ENCODE measurements at places on chromosomes 16 and 17.
A peak's percentile ranks its signal among the peaks of the same experiment; 100 is the strongest.

DNA sequence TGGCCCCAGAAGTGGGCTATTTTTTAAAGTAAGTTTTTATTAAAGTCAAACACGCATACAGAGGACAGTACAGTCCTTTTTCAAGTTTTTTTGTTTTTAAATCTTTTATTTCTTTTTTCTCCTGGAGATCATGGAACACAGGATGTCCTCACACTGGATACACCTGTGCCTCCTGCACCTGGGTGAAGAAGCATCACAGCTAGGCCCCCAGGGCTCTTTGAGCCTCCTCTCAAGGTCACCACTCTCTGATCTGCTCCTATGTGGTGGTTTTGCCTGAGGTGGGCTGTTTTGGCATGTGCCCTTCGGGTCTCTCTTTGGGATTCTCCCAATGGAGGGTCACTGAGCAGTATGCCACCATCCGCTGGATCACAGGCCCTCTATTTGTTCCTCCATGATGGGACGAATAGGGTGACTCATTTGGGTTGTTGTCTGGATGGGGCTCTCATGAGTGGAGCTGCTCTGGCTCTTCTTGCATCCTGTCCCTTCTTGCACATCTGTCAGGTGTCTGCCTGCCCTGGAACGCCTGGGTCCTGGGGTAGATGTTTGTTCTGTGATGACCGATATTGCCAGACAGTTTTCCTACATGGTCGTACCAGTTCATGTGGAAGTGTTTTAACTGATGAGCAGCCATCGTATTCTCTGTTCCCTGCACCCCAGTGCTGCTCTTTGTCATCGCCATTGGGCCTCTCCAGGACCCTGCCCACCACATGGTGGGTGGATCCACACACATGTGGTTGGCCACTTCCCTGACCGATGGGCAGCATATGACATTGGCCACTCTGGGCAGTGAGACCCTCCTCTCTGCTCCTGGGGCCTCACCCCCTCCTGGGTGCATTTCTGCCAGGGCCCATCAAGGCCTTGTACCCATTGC, 55.2 kb upstream of the MED9 start:
- no peaks in the 10 kb centered on the region for H3K36me3 ChIP-seq
- H3K4me3 ChIP-seq: no peak overlapping the region
- H3K4me1 ChIP-seq: no peaks in the 10 kb centered on the region

- no peaks in the 10 kb centered on the region for H3K4me1 ChIP-seq
- peaks cover 23% of the 10 kb centered on the region for H3K27me3 ChIP-seq
- no peak overlapping the region for H3K4me3 ChIP-seq
- no peaks in the 10 kb centered on the region for H3K36me3 ChIP-seq
Observed at GRCh38 chr17:15157051-15157450, 108.1 kb downstream of the PMP22 start.

GRCh38 chr17:57876023-57876865, 26.4 kb upstream of the MRPS23 start:
- peak overlapping the region; percentile 45 for H3K4me3 ChIP-seq
- H3K27me3 ChIP-seq: no peaks in the 10 kb centered on the region
- peaks cover 31% of the 10 kb centered on the region for H3K36me3 ChIP-seq
- H3K4me1 ChIP-seq: peaks cover 78% of the 10 kb centered on the region
- H3K27ac ChIP-seq: peak overlapping the region; percentile 68

GRCh38 chr16:55825115-55825728, 7.7 kb downstream of the CES1 start:
- H3K4me3 ChIP-seq: no peak overlapping the region
- H3K27ac ChIP-seq: no peak overlapping the region
- DNase-seq: no peak
- no peaks in the 10 kb centered on the region for H3K4me1 ChIP-seq

DNA sequence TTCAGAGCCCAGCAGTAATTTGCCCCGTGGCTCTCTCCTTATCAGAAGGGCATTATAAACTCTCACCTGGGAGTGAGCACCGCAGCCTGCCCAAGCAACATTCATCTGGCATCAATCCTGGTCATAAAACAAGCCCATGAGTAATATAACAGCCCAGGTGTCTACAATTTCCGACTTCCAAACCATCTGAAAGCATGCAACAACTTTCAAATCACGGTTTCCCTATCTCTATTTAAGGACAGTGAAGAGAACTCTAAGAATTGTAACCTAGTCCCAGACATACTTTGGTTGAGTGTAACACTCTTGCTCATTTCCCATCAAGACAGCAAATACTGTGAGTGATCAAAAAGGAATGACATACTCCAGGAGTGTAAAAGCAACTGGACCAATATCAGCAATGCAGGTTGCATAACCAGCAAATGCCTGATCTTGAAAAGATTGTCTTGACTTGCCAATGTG, 487.4 kb upstream of the SOX9 start:
- DNase-seq: peak; percentile 59
- H3K27me3 ChIP-seq: no peaks in the 10 kb centered on the region
- no peaks in the 10 kb centered on the region for H3K36me3 ChIP-seq
- H3K4me1 ChIP-seq: peaks cover 51% of the 10 kb centered on the region

- DNase-seq: no peak
- no peaks in the 10 kb centered on the region for H3K36me3 ChIP-seq
- H3K4me3 ChIP-seq: no peak overlapping the region
- H3K4me1 ChIP-seq: peaks cover under 1% of the 10 kb centered on the region
- no peaks in the 10 kb centered on the region for H3K27me3 ChIP-seq
- no peak overlapping the region for H3K27ac ChIP-seq
Observed at GRCh38 chr16:50301626-50302471, 35.5 kb downstream of the ADCY7 start.

- peaks cover 4% of the 10 kb centered on the region for H3K4me1 ChIP-seq
- no peak overlapping the region for H3K27ac ChIP-seq
- DNase-seq: no peak
- no peaks in the 10 kb centered on the region for H3K27me3 ChIP-seq
Observed at GRCh38 chr17:51060396-51060795, 60.3 kb downstream of the SPAG9 start.

GRCh38 chr16:49597796-49598195, 224.2 kb downstream of the C16orf78 start:
- no peak overlapping the region for H3K27ac ChIP-seq
- no peaks in the 10 kb centered on the region for H3K4me1 ChIP-seq
- H3K4me3 ChIP-seq: no peak overlapping the region
- DNase-seq: no peak
- H3K36me3 ChIP-seq: no peaks in the 10 kb centered on the region

DNA sequence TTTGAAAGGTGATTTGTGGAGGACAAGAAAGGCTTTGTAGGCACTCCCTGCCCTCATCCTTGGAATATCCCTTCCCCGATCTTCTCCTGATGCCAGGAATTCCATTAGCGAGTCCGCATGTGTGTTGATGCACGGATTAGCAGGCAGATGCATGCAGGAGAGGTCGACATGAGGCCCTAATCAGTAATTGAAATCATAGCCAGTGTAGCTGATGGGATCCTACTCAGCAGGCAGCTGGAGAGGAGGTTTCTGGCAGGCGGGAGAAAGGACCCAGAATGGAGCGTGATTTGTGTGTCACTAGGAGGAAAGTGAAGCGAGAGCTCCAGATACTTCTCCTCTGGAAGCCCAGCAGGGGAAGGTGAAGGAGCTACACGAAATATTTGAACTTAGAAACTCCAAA, 196.3 kb upstream of the CDH11 start:
- H3K4me3 ChIP-seq: no peak overlapping the region
- H3K36me3 ChIP-seq: no peaks in the 10 kb centered on the region
- H3K4me1 ChIP-seq: no peaks in the 10 kb centered on the region

DNA sequence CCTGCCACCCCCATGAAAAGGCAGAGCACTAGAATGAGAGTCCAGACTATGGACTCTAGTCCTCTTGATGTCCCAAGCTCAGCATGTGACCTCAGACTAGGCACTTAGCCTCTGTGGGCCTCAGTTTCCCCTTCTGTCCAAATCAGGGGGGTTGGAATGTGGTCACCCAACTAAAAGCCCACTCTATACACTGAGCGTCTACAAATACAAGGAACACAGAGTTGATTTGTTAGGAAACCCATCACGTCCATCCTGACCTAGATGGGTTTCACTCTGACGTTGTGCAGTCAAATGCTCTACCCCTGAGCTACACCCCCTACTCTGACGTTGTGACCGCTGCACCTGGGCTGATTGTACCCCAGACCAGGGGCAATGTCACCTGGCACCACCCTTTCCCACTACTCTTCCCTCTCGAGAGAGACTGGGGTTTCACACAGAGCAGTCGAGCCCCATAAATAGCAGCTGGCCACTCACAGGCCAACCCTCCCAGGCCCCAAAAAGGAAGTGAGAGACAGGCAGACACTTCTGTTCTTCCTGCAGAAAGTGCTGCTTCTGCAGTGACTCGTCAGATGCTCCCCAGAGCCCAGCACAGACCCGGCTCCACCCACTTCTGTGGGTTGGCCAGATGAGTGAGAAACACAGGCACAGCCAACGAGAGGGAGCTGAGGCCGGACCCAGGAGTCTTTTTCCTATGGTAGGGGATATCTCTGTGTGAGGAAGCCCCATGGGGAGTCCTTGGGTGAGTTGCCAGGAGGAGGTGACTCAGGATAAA, 16.1 kb upstream of the TNFRSF13B start:
- no peak overlapping the region for H3K27ac ChIP-seq
- peaks cover 15% of the 10 kb centered on the region for H3K4me1 ChIP-seq
- no peaks in the 10 kb centered on the region for H3K27me3 ChIP-seq
- no peak overlapping the region for H3K4me3 ChIP-seq
- no peaks in the 10 kb centered on the region for H3K36me3 ChIP-seq

GRCh38 chr17:74754832-74755231, 6.4 kb downstream of the NHERF1 start:
- H3K4me3 ChIP-seq: no peak overlapping the region
- H3K27me3 ChIP-seq: no peaks in the 10 kb centered on the region
- no peak for DNase-seq

DNA sequence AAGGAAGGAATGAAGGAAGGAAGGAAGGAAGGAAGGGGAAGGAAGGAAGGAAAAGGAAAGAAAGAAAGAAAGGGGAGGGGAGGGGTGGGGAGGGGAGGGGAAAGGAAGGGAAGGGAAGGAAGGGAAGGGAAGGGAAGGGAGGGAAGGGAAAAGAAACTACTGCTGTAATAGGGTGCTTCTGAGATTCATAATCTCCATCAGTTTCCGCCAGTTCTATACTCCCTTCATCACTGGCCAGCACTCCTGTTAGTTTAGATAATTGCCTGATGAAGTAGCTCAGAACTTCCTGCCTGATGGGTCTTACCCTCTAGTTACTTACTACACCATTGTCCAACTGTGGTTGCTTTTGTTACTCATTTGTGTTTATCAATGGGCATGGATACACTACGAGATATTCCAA, 2.0 kb upstream of the KRTAP9-6 start:
- H3K27ac ChIP-seq: no peak overlapping the region
- H3K4me3 ChIP-seq: no peak overlapping the region
- no peaks in the 10 kb centered on the region for H3K36me3 ChIP-seq
- no peaks in the 10 kb centered on the region for H3K27me3 ChIP-seq
- no peaks in the 10 kb centered on the region for H3K4me1 ChIP-seq

DNA sequence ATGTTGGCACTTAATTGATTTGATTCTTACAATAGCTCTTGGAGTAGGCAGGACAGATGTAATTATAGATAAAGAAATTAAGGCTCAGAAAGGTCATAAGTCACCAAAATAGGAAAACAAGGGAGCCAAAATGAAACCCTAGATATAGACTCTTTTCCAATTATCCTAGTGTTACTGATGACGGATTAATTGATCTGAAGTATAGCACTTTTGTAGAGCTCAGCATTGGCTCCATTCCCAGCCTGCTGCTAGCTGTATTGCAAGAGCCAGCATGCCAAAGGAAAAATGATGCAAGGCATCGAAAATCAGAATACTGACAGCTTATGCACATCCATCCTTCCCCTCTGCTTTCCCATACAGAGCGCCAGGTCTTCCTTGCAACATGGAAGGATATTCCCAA, 21.6 kb upstream of the RASL10B start:
- no peak overlapping the region for H3K27ac ChIP-seq
- DNase-seq: peak; percentile 7
- H3K4me3 ChIP-seq: no peak overlapping the region
- peaks cover 7% of the 10 kb centered on the region for H3K36me3 ChIP-seq
- H3K4me1 ChIP-seq: no peaks in the 10 kb centered on the region

- no peaks in the 10 kb centered on the region for H3K36me3 ChIP-seq
- no peak overlapping the region for H3K27ac ChIP-seq
- no peaks in the 10 kb centered on the region for H3K27me3 ChIP-seq
- no peak overlapping the region for H3K4me3 ChIP-seq
- no peak for DNase-seq
Observed at GRCh38 chr17:3771140-3771539, 29.8 kb downstream of the ITGAE start.

DNA sequence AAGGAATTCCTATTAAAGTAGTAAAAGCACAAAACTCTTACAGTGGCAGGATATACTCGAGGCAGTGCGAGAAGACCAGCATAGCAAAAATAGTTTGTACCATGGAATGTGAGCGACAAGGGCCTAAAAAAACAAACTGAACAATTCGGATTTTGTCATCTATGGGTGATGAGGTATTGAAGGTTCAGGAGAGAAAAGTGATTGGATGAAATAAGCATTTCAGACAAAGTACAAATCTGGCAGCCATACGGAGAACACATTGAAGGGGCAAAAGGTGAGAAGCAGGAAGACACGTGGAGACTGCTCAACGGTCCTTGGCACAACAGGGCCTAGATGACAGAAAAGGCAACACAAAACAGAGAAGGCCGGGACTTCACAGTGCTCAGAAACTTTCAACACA, 22.5 kb downstream of the MYH10 start:
- H3K36me3 ChIP-seq: no peaks in the 10 kb centered on the region
- no peak overlapping the region for H3K4me3 ChIP-seq
- H3K27ac ChIP-seq: no peak overlapping the region
- H3K4me1 ChIP-seq: no peaks in the 10 kb centered on the region
- H3K27me3 ChIP-seq: no peaks in the 10 kb centered on the region

DNA sequence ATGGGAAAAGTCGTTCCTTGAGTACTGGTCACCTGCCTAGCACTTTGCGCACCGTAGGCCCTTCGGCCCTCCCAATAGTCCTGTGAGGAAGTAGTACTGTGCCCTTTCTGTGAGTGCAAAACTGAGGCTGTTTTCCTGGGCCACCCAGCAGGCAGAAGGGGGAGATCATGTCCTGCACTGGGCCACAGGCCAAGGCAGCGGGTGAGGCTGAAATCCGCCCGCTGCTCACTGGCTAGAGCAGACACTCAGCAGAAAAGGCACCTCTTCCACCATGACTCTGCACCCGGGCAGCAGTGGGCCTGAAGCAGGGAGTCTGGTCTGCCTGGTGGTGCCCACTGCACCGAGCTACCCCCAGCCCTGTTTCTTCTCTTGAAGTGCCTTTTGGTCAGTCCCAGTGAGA, 20.2 kb downstream of the METTL22 start:
- H3K36me3 ChIP-seq: peaks cover 41% of the 10 kb centered on the region
- no peaks in the 10 kb centered on the region for H3K27me3 ChIP-seq
- DNase-seq: no peak

DNA sequence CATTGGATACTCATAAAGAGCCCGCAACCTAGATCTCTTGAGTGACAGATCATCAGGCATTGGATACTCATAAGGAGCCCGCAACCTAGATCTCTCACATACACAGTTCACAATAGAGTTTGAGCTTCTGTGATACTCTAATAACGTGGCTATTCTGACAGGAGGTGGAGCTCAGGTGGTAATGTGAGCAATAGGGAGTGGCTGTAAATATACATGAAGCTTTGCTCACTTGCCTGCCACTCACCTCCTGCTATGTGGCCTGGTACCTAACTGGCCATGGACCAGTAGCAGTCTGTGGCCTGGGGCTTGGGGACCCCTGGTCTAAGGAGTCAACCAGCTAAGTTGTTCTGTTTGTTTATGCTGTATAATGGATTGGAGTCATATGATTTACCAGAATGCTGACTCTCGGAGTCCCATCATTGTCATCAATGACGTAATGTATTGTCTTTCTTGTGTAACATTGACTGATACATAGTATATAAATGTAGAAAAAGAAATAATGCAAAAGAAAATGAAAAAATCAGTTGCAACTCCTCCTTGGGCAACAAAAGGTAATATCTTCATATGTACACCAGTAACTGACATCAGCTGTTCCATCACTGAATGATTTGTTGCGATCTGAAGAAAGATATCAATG, 17.5 kb downstream of the ABCA9 start:
- peaks cover 16% of the 10 kb centered on the region for H3K4me1 ChIP-seq
- H3K36me3 ChIP-seq: no peaks in the 10 kb centered on the region
- no peak overlapping the region for H3K27ac ChIP-seq
